ENCODE measurements at places on chromosomes 13 and 19. TPM values are rescaled to one million over a fixed set of nuclear protein-coding genes. Genes with fewer than 3 reads are reported as not detected.

DNA sequence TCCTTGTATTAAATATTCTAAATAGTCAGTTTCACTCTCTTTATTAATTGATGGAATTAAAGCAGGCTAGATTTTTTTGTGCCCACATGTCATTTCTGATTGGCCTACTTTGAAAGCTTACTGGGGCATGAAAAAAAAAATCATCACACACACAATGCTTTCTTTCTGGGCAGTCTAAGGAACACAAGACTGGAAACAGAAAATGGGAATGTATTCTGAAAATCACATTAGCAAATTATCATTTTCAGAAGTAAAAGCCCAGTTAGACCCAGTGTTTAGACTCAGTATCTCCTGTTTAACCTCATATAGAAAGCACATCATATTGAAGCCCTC, 339.4 kb downstream of the SPRY2 start:
- H3K4me1 ChIP-seq: no peaks in the 10 kb centered on the region
- no peaks in the 10 kb centered on the region for H3K36me3 ChIP-seq
- H3K4me3 ChIP-seq: no peak overlapping the region

DNA sequence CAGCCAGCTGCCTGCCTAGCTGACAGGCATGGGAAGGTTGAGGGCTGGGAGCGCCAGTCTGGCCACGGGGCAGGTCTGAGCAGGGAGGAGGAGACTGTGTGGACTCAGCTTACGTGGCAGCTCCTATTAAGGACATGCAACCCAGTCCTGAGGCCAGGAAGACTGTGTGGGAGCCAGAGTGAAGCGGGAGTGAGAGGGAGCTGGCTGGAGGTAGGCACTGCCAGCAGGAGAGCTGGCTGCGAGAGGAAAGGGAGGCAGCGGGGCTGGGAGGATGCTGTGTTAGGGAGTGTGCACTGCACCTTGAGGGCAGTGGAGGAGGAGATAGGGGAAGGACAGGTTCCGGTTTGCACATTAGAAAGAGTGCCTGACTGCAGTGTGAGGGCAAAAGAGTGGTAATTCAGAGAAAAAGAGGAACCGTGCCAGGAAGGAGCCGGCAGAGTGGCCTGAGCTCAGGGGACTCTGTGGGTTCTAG, 99.2 kb downstream of the SLC7A1 start:
- H3K36me3 ChIP-seq: no peaks in the 10 kb centered on the region
- no peak overlapping the region for H3K27ac ChIP-seq
- no peak overlapping the region for H3K4me3 ChIP-seq

GRCh38 chr13:43150369-43151207, 127.2 kb downstream of the DNAJC15 start:
- no peak overlapping the region for H3K27ac ChIP-seq
- H3K4me1 ChIP-seq: no peaks in the 10 kb centered on the region
- peaks cover 19% of the 10 kb centered on the region for H3K27me3 ChIP-seq
- H3K4me3 ChIP-seq: no peak overlapping the region
- H3K36me3 ChIP-seq: no peaks in the 10 kb centered on the region

TNNI3 gene
- total RNA-seq: not detected

All from upper lobe of right lung (tissue), 1 donor.